Fibroblast of skin of left quadriceps (primary cell): ENCODE measurements at places on chromosomes 12 and 14.

DNA sequence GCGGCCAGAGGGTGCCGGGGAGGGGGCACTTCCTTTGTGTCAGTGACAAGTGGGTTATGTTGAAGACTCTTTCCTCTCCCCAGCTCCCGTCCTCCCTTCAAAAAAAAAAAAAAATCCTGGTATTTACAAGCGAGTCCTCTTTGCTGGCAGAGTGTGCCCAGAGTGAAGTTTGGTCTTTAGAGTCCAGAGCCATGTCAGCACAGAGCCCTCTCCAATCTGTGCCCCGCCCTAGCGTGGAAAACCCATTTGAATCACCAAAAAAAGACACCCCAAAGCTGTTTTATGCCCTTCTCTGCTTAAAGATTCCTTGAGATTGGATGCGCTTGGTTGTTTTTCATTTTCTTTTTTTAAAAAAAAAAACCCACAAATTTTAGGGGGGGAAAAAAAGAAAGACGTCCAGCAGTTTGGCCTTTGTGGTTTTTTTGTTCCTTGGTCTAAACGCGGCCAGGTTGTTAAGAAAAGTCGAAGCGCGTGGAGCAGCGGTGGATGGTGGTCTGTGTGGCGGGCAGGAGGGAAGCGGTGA is 3.3 kb downstream of the NKX2-1 start:
- DNase-seq: no peak

DNA sequence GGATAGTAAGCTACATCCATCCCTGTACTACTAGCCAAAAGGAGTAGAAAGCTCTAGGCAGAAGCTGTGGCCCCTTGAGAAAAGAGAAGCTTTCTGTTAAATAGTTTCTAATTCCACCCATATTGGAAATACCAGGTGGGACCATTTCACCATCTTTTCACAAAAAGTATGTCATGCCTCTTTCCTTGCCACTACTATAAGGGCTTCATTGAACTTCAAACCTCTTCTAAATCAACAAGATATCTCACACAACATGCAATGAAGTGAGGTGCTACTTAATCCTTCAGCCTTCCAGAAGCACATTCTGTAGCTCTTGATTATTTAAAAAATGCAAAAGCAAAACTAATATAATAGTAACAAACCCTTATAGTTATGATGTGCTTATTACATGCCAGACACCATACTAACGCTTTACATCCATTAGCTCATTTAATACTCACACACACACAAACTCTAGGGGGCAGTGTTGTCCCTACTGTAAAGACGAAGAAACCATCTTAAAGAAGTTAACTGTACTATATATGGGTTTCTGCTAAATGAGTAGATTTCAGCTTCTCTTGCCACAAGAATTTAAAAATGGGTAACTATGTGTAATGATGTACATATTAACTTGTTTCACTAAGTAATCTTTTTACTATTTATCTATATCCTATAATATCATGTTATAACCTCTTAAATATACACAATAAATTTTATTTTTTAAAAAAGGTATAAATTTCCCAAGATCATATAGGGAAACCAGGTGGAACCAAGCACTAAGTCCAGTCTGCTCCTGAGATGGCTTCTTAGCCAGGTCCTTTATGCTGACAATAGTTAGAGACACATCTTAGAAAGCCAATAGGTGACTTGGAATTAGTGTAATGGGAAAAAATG is 124.4 kb downstream of the RPS29 start:
- peak; percentile 46 for DNase-seq

DNA sequence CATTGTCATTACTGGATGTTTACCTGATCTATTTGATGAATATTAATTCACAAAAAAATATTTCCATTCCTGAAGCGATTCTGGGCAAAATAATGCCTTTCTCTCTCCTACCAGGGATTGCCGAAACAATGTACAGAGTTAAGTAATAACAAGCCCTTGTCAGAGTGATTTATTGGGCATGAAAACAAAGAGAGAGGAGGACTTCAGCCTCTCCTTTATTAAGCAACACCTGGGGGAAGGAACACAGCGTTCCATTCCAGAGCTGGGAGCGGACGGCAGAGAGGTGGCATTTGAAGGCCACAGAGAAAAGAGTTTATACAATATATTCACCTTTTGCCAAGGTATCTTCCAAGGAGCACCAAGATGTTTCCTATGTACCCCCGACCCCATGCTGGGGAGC is 165.8 kb downstream of the KSR2 start:
- DNase-seq: no peak

DNA sequence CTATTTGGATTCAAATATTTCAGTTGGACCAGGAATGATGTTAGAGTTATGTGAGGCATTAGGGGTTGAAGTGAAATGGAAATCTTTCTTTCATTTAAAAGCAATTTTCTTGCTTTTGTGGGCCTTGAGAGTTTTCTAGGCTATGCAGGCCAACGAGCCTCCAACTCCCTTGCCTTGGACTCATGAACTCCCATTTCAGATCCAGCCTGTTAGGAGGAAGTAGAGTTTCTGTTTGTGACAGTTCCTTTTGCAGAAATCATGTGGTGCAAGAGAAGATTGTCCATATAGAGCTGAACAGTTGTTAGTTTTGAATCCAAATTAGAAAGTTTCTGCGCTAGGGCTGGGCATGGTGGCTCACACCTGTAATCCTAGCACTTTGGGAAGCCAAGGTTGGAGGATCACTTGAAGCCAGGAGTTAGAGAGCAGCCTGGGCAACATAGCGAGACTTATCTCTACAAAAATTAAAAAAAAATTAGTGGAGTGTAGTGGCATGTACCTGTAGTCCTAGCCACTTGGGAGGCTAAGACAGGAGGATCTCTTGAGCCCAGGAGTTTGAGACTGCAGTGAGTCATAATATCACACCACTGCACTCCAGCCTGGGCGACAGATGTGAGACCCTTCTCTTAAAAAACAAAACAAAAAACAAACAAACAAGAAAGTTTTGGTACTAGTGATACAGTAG is 47.3 kb upstream of the MED13L start:
- no peak for DNase-seq

DNA sequence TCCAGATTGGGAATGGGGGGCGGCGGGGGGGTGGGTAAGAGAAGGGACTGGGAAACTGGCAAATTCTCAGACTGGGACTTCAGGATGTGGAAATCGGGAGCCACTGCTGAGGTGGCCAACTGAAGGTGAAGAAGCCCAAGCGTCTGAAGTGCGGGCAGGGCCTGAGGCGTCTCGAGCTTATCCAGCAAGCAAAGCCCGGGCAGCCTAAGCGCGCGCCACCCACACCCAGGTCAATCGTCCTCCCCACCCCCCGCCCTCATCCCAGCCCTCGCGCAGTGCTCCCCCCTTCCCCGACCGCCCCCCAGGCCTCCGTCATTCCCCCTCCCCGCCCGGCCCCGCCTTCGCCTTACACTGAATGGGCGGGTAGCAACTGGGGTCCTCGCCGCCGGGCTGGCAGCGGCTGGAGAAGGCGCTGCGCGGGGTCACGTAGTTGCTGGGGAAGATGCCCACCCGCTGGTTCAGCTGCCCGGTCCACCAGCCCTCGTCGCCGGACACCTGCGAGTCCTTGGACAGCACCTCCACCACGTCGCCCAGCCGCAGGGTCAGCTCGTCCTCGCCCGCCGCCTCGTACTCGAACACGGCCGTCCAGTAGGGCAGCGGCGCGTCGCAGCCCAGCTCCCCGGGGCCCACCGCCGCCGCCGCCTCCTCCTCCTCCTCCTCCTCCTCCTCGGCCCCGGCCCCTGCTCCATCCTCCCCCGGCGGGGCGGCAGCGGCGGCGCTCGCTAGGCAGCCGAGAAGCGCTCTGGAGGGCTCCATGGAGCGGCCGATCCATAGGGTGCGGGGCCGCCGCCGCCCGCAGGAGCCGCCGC is 693 bp downstream of the MAP3K9 start:
- DNase-seq: no peak

DNA sequence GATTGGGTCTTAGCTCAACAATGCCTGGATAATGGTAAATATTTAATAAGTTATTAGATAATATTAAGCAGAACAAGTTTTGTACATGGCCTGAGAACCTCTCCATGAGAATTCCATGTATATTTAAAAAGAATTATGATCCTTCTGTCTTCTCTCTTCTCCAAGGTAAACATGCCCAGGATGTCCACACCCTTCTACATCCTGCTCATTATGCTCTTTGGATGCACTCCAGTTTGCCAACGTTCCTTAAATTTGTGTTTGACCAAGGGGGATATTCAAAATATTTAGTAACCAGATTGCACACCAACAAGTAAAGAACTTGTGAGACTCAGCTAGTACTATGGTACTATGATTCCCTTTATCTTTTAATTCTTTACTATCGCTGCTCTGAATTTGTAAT is 44.8 kb upstream of the ERGIC2 start:
- no peak for DNase-seq

- DNase-seq: peak; percentile 12
Measured at GRCh38 chr14:63388766-63389431, 70.2 kb upstream of the GPHB5 start.

DNA sequence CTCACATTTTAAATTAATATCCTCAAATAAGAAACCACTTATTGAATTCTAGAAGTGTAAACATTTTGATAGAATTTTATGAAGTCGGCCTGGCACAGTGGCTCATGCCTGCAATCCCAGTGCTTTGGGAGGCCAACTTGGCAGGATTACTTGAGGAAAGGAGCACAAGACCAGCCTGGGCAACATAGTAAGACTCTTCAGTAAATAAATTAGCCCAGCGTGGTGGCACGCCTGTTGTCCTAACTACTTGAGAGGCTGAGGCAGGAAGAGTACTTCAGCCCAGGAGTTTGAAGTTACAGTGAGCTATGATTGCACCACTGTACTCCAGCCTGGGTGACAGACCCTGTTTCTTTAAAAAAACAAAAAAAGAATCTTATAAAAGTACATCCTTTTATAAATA is 8.9 kb upstream of the ZNF410 start:
- no peak for DNase-seq

- peak; percentile 78 for DNase-seq
Measured at GRCh38 chr14:68442828-68443629, 349.8 kb downstream of the ZFP36L1 start.

DNA sequence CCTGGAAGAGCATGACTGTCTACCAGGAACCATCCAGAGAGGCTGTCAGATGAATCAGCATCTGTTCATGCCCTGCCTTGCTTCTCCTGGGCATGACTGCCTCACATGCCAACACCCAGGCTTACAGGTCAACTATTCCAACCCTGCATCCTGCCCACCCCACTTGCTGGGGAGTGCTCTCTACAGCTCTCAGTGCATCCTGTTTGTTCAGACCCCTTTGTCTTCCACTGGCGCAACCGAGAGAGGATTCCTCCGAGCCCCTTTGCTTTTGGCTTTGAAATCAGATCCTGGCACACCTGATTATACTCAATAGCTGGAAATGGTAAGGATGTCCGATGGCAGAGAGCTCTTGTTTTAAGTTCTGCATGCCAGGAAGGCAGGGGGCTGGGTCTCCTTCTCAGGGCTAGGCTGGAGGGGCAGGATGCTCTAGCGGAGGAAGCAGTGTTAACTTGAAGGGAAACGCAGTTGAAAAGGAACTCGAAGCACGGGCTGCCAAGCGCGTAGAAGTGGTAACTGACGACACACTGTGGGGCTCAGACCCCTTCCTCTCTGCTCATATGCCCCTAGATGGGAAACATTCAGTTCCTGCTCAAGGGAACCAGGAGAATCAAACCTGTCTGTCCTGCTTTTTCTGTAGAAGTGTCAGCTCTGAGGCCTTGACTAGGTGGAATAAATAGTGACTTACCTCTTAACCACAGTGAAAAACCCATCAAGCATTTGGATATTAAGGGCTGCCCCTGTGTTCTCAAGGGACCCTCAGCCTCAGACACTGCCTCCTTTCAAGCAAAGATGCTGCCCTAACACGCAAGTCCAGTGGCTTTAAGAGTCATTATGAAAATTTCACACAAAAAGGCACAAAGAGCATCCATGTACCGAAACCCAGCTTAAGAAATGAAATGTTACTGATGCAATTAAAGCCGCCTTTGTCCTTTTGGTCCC is 297.5 kb downstream of the ZFP36L1 start:
- DNase-seq: no peak

DNA sequence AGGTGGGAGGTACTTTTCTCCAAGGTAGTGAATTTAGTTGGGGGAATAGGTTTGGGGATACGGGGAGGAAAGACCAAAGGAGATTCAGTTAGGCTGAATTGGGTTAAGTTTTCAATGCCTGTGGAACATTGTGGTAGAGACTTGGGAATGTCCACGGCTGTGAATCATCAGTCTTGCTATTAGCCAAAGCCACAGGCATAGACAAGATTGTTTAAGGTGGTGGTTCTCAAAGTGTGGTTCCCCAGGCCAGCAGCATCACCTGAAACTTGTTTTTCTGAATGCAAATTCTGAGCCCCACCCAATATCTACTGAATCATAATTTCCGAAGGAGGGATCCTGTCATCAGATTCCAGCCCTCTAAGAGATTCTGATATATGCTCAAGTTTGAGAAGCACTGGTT is 316.2 kb downstream of the EGLN3 start:
- DNase-seq: no peak

GRCh38 chr14:23024612-23025075 is 10.1 kb downstream of the PSMB5 start:
- DNase-seq: no peak

GRCh38 chr12:12156828-12157227 is 86.1 kb downstream of the BCL2L14 start:
- no peak for DNase-seq

DNA sequence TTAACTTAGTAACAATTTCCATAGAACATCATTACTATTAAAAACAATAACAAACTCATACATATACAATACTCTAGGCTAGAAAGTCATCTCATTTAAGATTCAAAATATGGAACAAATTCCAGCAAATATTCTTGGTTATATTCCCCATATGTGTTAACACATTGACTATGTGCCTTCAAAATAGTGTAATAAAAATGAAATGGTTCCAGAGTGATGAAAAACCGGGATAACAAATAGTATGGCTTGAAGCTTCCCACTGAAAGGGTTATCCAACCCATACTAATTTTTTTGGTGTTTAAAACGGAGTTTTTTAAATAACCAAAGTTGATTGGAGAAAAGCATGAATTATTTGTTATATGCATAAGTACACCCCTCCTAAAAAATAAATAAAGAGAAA is 5.3 kb downstream of the LRIG3 start:
- no peak for DNase-seq

DNA sequence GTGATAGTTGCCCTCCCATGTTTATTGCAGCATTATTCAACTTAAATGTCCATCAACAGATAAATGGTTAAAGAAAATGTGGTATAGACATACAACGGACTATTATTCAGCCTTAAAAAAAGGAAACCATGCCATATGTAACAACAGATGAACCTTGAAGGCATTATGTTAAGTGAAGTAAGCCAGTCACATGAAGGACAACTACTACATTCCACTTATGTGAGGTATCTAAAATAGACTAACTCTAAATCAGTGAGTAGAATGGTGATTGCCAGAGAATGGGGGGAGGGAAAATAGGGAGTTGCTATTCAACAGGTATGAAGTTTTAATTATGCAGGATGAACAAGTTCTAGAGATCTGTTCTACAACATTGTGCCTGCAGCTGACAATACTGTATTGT is 10.1 kb downstream of the PCNX4 start:
- DNase-seq: no peak

DNA sequence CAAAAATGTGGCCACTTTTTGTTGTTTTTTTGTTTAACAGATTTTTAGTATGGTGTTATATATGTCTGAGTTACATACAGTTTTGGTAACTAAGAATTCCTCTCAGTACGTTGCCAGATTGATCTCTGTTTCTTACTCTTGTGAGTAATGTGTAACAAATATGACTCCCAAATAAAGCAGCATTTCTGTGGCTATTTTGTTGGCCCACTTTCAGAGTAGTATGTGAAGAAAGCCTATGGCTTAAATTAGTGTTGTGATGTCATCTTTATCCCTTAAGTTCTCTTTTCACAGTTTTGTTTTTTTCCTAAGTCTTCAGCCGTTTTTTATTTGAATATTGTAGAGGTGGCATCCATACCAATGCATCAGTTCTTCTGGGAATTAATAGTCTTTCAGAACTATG is 10.7 kb downstream of the PCNX4 start:
- peak; percentile 90 for DNase-seq
